ENCODE measurements at places on chromosomes 6 and 20. TPM values are rescaled to one million over a fixed set of nuclear protein-coding genes. Genes with fewer than 3 reads are reported as not detected.

- no peak for DNase-seq
- no peaks in the 10 kb centered on the region for H3K27me3 ChIP-seq
- peaks cover 41% of the 10 kb centered on the region for H3K4me1 ChIP-seq
Observed at GRCh38 chr6:11311970-11312369, 79.5 kb upstream of the NEDD9 start.

- no peak overlapping the region for H3K4me3 ChIP-seq
- DNase-seq = no peak
- H3K27me3 ChIP-seq = peaks cover 13% of the 10 kb centered on the region
- no peak overlapping the region for H3K27ac ChIP-seq
Observed at GRCh38 chr20:50274570-50275430, 84.2 kb downstream of the CEBPB start.

DNA sequence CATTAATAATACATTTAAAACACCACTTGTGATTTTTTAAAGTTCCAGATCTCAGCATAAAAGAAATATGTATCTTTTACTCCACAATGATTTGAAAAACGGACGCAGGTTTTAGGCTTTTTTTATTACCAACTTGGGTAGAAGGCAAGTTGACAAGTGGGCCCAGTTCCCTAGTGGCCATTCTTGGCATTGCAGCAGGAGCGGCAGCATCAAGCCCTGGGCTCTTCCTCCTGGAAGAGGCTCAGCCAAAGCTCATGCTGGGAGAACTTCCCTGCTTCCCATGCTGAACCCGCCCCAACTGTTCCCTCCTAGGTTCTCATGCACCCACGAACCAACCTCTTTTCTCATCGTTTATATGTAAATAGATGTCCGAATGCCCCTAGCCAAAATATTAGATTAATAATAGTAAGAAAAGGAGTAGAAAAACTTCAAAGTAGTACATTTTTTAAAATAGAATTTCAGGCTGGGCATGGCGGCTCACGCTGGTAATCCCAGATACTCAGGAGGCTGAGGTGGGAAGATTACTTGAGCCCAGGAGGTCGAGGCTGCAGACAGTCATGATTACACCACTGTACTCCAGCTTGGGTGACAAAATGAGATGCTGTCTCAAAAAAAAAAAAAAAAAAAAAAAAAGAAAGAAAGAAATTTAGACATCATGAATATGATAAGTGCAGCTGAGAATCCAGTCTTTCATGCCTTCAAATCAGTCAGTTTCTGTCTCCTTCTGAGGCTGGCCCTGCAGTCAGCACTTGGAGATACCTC, 18.2 kb upstream of the MYB start:
- peaks cover 83% of the 10 kb centered on the region for H3K4me1 ChIP-seq
- DNase-seq = no peak
- H3K4me3 ChIP-seq = peak overlapping the region; percentile 53
- H3K27ac ChIP-seq = peak overlapping the region; percentile 87
- H3K36me3 ChIP-seq = no peaks in the 10 kb centered on the region

DNA sequence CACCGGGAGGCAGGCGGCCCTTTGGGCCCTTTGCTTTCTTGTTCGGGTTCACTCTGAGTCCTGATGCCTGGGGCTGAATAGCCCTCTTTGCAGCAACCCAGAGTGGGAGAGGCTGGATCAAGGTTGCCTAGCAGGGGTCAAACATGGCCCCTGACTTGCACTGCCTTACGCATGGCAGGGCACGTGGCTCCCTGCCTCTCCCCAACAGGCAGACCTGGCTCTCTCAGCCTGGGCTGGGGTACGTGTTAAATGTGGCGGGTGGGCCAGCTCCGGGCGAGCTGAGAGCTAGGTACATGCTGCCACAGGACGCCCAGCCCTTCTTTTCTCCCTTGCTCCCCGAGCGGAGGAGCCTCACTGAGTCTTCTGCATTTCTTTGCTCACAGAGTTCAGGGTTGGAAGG, 7.3 kb downstream of the C6orf132 start:
- H3K27ac ChIP-seq = no peak overlapping the region
- H3K4me3 ChIP-seq = no peak overlapping the region
- no peak for DNase-seq
- H3K36me3 ChIP-seq = no peaks in the 10 kb centered on the region
- H3K4me1 ChIP-seq = peaks cover 9% of the 10 kb centered on the region
- H3K27me3 ChIP-seq = peaks cover 11% of the 10 kb centered on the region

DNA sequence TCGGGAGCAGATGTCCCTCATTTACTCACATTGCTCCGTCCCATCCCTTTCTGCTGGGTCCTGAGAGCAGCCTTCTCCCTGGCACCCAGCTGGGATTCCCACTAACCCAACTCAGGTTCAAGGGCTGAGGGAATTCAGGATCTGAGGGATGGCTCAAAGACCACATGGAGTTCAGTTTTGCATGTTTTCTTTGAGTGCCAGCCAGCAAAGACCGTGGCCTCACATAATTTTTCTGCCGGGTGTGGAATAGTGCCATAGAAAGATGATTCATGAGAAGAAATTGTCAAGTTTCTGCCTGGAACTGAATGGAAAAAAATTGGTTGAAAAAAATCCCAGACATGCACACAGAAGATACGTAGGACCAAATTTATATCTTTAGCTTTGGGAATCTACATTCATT, 168.6 kb downstream of the CD83 start:
- no peak for DNase-seq
- no peaks in the 10 kb centered on the region for H3K36me3 ChIP-seq
- H3K4me3 ChIP-seq = no peak overlapping the region

DNA sequence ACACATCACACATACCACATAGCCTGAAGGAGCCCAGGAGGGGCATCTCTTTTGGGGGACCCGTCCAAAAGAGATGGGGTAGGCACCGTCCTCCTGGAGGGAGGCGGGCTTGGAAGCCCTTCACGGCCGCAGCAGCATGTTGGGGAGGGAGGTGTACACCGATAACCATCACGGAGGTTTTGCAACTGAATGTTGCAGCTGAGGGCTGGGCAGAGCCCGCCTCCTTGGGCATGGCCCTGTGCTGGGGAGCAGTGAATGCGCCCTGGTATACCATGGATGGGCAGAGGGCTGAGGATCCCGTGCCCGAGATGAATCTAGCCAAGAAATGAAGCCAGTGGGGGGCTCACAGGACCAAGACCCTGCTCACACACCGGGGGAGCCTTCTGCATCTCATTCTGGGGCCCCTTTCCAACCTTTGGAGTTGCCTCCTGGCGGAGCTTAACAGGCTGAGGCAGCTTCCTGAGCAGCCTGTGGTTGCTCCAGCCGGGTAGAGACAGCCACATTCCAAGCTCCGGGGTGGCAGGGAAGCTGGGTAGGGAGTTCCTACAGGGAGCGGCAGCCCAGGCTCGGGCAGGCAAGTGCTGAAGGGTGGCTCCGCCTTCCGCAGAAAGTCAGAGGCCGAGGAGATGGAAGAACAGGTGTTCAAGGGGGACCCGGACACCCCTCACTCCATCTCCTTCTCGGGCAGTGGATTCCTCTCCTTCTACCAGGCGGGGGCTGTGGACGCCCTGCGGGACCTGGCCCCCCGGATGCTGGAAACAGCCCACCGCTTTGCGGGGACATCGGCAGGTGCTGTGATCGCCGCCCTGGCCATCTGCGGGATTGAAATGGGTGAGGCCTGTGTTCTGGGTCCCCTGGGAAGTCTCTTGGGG, at the start of gene PNPLA1:
PNPLA1 (plus strand) TSS at position 227 of the 872 bp plus-strand sequence; CDS start at position 627, 400 bp downstream.
- no peak within 1 kb of the TSS for H3K4me3 ChIP-seq
- no peaks in the 10 kb centered on the region for H3K36me3 ChIP-seq
- H3K27ac ChIP-seq = no peak within 1 kb of the TSS
- DNase-seq = no peak

DNA sequence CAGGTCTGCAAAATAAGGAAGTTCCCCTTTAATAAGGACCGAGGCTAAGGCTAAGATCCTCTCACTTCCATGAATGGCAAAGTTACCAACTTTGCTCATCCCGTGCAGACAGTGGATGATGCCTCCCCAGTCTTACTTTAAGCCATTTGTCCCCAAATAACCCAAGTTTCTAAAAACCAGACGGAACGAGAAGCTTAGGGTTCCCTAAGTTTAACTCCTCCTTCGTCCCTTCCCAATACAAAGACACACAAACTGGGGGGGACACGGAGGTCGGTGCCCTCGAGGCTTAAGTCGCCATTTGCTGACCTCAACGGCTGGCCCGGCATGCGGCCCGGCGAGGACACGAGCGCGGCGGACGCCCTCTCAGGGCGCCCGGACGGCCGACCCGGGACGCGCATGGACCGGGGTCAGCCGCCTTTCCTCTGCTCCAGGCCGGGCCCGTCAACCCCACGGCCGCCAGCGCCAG, 527 bp downstream of the FBXO30 start:
- H3K36me3 ChIP-seq = peaks cover 18% of the 10 kb centered on the region
- H3K4me1 ChIP-seq = peaks cover 65% of the 10 kb centered on the region

- H3K4me3 ChIP-seq = no peak overlapping the region
- H3K27me3 ChIP-seq = peaks cover 8% of the 10 kb centered on the region
- peaks cover 13% of the 10 kb centered on the region for H3K4me1 ChIP-seq
Observed at GRCh38 chr6:105608711-105609374, 206.0 kb upstream of the PREP start.

GRCh38 chr6:126804332-126805064, 314.0 kb upstream of the RSPO3 start:
- no peak overlapping the region for H3K27ac ChIP-seq
- H3K36me3 ChIP-seq = no peaks in the 10 kb centered on the region
- H3K4me1 ChIP-seq = no peaks in the 10 kb centered on the region
- no peaks in the 10 kb centered on the region for H3K27me3 ChIP-seq
- no peak for DNase-seq
- H3K4me3 ChIP-seq = no peak overlapping the region

DNA sequence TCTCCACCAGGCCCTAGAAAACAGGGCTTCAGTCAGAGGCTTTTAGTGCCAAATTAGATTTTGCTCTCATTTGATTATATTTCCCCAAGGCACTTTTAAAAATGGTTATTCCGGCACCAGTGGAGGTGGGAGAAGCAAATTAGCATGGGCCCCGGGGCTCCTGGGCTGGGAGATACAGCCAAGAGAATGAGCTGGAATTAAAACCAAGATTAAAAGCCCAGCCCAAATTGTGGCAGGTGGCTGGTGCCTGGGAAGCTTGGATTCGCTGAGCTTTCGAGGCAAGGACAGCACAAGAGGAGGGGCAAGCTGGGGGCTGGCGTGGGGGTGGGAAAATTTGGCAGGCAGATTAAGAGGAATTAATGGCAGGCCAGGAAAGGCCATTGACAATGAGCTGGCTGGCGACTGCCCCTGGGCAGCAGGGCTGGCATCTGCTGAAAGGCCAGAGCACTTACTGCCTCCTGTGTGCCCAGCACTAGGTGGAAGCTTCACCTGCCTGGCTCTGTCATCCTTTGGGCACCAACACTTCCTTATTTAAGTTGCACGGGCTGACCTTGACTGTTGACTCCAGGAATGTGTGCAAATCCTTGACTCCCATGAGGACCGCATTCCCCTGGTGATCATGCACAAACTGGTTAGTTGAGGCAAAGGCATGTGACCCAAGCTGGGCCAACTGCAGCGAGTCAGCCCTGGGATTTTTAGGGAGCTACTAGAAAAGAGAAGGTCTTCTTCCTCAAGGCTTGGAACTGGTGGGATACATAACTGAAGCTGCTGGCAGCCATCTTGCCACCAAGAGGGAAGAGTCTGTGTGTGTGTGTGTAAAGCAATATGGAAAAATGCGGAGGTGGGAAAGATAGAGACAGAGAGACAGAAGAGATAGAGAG, 76.1 kb downstream of the SULF2 start:
- no peak for DNase-seq
- H3K27ac ChIP-seq = no peak overlapping the region
- H3K4me1 ChIP-seq = no peaks in the 10 kb centered on the region
- H3K27me3 ChIP-seq = peaks cover 3% of the 10 kb centered on the region

DNA sequence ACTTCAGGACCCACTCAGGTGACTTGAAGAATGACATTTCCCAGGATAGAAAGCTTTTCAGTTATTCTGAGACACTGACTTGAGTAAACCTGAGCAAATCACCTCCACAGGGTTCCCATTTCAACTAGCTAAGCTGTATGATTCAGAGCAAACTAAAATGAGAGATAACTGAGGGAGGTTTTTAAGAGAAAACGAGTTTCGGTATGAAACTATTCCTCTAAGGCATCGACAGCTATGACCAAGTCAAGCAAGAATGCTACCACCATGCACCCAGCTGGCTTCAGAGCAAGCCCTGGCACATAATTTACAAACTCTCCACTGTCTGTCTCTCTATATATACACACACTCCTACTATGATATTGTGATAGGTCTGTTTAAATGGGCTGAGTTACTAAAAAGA, 75.4 kb downstream of the PERP start:
- H3K4me1 ChIP-seq = no peaks in the 10 kb centered on the region
- no peak for DNase-seq
- H3K27me3 ChIP-seq = peaks cover 3% of the 10 kb centered on the region
- no peak overlapping the region for H3K27ac ChIP-seq

- no peak for DNase-seq
- no peak overlapping the region for H3K4me3 ChIP-seq
- peaks cover 42% of the 10 kb centered on the region for H3K27me3 ChIP-seq
- H3K4me1 ChIP-seq = no peaks in the 10 kb centered on the region
- H3K36me3 ChIP-seq = no peaks in the 10 kb centered on the region
- H3K27ac ChIP-seq = no peak overlapping the region
Observed at GRCh38 chr6:3218266-3218665, 9.2 kb downstream of the TUBB2B start.

- H3K36me3 ChIP-seq = no peaks in the 10 kb centered on the region
- H3K27me3 ChIP-seq = no peaks in the 10 kb centered on the region
- H3K4me3 ChIP-seq = no peak overlapping the region
Observed at GRCh38 chr20:14342918-14343317, 5.5 kb upstream of the FLRT3 start.

DNA sequence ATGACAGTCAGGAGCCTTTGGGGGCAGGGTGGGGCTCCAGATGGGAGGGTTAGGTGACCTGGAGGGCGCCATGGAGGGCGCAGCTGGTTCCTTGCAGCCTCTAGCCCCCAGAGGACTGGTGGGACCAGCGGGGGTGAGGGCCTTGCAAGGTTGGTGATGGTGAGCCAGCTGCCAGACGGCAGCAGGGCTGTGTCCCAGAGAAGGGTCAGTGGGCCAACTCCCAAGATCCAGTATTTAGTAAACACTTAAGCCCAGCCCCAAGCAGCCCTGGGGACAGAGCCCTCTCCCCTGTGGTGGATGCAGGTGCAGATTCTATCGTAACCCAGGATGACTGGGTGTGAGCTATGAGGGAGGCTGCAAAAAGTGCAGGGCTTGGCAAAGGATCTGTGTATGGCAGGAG, 201.5 kb upstream of the RNF24 start:
- peaks cover 10% of the 10 kb centered on the region for H3K27me3 ChIP-seq
- no peak overlapping the region for H3K27ac ChIP-seq
- H3K4me3 ChIP-seq = no peak overlapping the region
- no peaks in the 10 kb centered on the region for H3K36me3 ChIP-seq

DNA sequence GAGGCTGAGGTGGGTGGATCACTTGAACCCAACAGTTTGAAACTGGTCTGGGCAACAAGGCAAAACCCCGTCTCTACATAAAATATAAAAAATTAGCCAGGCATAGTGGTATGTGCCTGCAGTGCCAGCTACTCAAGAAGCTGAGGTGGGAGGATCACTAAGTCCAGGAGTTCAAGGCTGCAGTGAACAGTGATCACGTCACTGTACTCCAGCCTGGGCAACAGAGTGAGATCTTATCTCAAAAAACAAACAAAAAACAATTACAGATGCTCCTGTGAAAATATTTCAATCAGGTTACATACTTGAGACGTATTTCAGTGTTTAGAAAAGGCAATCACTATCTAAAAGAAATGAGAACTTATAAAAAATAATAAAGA, 33.8 kb downstream of the RANBP9 start:
- H3K27ac ChIP-seq = no peak overlapping the region
- H3K4me3 ChIP-seq = no peak overlapping the region
- H3K36me3 ChIP-seq = peaks cover 30% of the 10 kb centered on the region
- H3K4me1 ChIP-seq = peaks cover 42% of the 10 kb centered on the region
- H3K27me3 ChIP-seq = no peaks in the 10 kb centered on the region

SLC24A3 gene
- total RNA-seq = not detected

DNMT3B gene
- 0.93 TPM for total RNA-seq

BACH2 gene
- total RNA-seq = 68.1 TPM

MAFB gene
- total RNA-seq = 2.3 TPM

DXO gene
- 15.2 TPM for total RNA-seq

BTNL2 gene
- total RNA-seq = not detected

PPP1R14C gene
- total RNA-seq = not detected

MYLK2 gene
- total RNA-seq = 0.44 TPM

TRIM31 gene
- not detected for total RNA-seq

Data from activated T-helper 1 cell treated with anti-CD3 and anti-CD28 coated beads, Interleukin-12 subunit alpha, Interleukin-12 subunit beta, Interleukin-2, Interleukin-4 antibody, amounts not matched to agents 30 ng/mL and 10 ng/mL and 1 ng/mL, durations not matched to agents 14 hours and 24 hours and 36 hours (primary cell).